HT-29 (cell line): ENCODE measurements at places on chromosomes 3 and 15. TPM values are rescaled to one million over a fixed set of nuclear protein-coding genes. Genes with fewer than 3 reads are reported as not detected.

DNA sequence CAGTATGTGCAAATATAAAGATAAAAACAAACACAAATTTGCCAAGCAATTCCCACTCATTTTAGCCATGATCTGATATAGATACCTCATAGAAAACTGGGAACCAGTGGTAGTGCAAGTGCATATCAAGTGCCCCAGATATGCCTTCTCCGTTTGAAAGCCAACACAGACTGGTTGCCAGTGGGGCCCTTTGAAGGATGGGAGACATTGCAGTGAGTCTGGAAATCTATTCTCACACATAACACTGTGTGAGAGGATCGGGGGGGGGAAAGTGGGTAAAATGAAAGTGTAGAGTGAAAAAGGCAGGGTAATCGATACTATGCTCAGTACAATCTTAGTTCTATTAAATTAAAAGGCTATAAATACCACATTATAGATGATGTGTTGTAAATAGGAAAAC is 83.0 kb downstream of the CBLB start:
- no peak for DNase-seq

GRCh38 chr15:80059786-80060355 is 395 bp downstream of the ZFAND6 start:
- peak; percentile 73 for DNase-seq

GRCh38 chr3:129650256-129650872 is 43.9 kb upstream of the PLXND1 start:
- peak; percentile 82 for DNase-seq

GRCh38 chr3:123377243-123377740 is 71.6 kb downstream of the ADCY5 start:
- DNase-seq = no peak

The ANKDD1A gene
- total RNA-seq = 0.60 and 0.71 TPM in 2 replicates

The HTR3E gene
- total RNA-seq = not detected in 2 replicates

The C3orf85 gene
- 0.46 TPM in 1 of 2 replicates, not detected in the other for total RNA-seq
